Muscle of arm (tissue), 14 donors: ENCODE measurements at places on chromosomes 3 and 15.

DNA sequence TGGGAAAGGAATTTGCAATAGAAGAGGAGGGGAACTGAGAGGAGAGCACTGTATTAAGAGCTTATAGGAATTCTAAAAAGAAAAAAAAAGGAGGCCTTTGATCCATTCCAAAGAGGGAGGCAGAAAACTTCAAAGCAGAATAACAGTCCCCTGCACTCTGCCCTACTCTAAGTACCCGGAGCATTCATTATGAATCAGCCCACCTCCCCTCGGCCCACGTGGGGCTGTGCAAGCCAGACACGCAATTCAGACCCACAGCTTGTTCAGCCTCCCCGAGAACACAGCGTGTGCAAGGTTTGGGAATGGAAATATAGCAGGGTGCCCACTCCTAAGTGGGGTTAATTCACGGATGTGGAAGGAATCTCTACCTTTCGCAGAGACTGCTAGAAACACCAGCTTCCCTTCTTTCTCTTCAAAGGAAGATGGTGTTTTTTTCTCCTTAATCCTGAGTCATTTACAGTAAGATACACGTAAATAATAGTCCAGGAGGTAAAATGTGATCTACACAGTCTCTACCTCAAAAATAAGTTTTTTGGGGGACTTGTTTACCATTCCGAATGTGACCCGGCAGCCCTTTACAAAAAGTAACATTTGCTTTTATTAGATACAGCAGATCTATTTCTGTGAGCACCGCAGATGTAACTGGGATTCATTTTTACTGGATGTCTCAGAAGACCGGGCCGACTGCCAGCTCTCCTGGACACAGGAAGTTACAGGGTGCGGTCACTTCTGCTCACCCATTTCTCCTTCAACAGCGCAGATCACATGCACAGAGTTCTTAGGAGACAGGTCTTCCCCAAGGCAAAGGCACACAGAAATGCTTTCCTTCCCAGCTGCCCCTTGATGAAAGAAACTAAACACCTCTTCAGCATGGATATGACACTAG lies 768.5 kb upstream of the CFAP20DC start:
- DNase-seq = peak; percentile 79

DNA sequence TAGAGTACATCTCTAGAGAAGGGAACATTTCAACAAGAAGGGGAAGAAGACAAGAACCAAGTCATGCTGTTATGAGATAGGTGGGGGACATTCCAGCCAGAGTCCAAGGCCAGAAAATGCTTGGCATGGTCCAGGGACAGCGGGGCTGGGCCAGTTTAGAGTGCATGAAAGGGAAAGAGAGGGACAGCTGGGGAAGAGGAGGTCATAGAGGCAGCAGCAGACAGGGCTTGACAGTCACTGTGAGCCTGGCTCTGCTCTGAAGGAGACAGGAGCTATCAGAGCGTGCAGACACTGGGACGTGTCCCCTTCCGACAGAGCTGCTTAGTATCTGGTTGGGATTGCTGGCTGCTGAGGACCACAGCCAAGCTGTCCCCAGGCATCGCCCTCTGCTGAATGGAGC lies 35.7 kb upstream of the PRR20G start:
- no peak for DNase-seq

GRCh38 chr3:168498194-168498593 lies 402.5 kb upstream of the GOLIM4 start:
- DNase-seq = no peak

GRCh38 chr3:195160257-195160898 lies 110.6 kb downstream of the XXYLT1 start:
- no peak for DNase-seq

DNA sequence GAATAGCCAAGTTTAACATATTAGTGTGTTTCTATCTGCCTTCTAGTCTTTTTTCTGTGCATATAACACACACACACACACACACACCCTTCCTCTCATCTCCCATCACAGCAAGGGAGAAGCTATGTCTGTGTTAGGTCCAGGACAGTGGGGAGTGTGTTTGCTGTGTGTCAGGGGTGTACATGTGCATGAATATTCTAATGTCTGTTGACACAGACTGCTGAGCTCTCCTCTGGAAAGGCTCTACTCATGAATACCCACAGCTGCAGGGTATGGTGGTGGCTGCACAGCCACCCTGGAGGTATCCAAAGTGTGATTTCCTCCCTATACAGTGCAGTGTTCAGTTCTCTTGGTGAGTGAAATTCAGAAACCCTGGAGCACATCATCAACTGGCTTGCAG lies 42.9 kb downstream of the ARNT2 start:
- no peak for DNase-seq

GRCh38 chr3:23981136-23981535 lies 36.0 kb downstream of the NR1D2 start:
- DNase-seq = no peak

GRCh38 chr15:56758770-56759449 lies 25.6 kb upstream of the ZNF280D start:
- no peak for DNase-seq
